Peyer's patch (tissue), 4 donors: ENCODE measurements at places on chromosomes 6 and 20. TPM values are rescaled to one million over a fixed set of nuclear protein-coding genes. Genes with fewer than 3 reads are reported as not detected.

GRCh38 chr6:157314705-157315321 lies 8.5 kb downstream of the TMEM242 start:
- DNase-seq = no peak

- DNase-seq = no peak
Measured at GRCh38 chr20:36984257-36984638, 32.7 kb upstream of the SAMHD1 start.

GRCh38 chr6:14571746-14572145 lies 454.2 kb downstream of the CD83 start:
- no peak for DNase-seq

CTCFL gene
- not detected for total RNA-seq

SAPCD1 gene
- 10.3 TPM for total RNA-seq

LY6G6D gene
- total RNA-seq = not detected

ZKSCAN8 gene
- 5.6 TPM for total RNA-seq

DNA sequence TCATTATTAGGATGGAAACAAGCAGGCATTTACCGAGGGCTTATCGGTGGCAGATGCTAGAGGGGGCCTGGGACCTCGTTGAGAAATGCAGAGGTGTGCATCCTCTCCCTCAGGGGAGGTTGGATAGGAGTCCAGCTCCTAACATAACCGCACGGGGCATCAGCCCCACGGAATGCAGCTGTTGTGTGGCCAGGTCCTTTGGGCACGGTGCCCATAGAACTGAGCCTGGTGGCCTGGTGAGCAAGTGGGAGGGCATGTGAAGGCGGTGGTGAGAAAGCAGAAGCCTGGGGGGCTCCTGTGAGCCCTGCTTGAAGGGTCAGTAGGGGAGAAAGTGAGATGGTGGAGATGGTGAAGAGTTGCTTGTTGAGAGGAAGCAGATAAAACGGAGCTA lies 143.7 kb downstream of the CDH26 start:
- no peak for DNase-seq

HLA-C gene
- 484 TPM for total RNA-seq

GRM1 gene
- total RNA-seq = not detected

PDYN gene
- total RNA-seq = not detected

BPIFB2 gene
- not detected for total RNA-seq

DNA sequence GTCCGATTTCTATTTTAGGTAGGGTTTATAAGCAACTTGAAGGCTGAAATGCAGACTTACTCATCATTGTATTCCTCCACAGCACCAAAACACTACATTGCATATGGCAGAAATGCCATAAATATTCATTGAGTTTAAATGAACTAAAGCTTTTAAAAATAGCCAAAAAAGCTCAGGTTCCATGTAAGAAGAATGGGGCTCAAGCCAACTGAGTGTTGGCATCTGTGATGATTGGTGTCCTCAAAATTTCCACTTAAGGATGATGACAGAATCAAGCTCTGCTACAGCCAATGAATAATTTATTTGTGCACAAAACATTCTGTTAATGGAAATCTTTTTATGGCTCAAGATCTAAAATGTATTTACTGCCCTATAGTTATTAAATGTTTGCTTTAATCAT lies 115.4 kb downstream of the HIVEP2 start:
- DNase-seq = no peak

DNA sequence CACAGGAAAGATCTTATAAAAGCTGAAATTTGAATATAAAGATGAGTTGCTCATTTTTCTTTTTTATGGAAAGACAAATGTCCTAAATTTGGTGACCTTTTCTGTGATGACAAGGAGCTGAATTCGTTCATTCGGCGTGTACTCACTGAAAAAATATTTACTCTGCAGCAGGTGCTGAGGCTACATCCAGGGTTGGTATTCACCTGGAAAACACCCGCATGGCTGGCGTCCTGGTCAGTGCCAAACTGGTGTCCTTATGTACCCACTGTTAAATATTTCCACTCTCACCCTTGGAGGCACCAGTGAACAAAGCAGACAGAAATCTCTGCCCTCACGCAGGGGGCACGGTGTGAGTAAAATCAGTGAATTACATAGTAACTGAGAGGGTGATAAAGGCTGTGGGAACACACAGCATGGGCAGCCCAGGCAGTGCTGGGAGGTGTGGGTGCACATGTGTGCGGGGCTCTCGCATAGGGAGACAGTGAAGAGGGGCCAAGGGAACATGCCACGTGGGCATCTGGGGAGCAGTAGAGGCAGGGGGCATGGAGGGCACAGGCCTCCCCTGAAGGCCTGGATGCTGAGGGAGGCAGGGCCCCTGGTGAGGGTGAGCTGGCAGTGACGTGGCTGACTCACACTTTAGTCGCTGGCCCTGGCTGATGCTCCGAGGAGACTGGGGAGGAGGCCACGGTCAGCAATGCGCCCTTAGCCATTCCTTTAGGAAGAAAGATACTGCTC lies 89.7 kb downstream of the INSM1 start:
- no peak for DNase-seq

GRCh38 chr6:123042401-123042800 lies 46.4 kb downstream of the CLVS2 start:
- no peak for DNase-seq

HCK gene
- total RNA-seq = 8.0 TPM

PAK5 gene
- total RNA-seq = not detected

GRCh38 chr6:32868257-32868788 lies 14.3 kb downstream of the PSMB9 start:
- DNase-seq = peak; percentile 82

DNA sequence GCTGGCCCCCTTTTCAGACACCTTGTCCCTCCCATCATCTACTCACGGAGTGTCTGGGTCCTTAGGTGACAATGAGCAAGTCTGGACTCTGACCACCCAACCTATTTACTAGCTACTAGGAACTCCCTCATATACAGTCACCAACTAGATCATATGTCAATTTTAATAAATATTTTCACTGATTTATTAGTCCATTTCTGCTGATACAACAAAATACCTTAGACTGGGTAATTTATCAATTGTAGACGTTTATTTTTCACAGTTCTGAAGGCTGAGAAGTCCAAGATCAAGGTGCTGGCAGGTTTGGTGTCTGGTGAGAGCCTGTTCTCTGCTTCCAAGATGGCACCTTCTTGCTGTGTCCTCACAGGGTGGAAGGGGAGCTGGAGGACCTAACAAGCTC lies 229.7 kb downstream of the PTPRT start:
- no peak for DNase-seq

HSPA1L gene
- total RNA-seq = 1.7 TPM

DNA sequence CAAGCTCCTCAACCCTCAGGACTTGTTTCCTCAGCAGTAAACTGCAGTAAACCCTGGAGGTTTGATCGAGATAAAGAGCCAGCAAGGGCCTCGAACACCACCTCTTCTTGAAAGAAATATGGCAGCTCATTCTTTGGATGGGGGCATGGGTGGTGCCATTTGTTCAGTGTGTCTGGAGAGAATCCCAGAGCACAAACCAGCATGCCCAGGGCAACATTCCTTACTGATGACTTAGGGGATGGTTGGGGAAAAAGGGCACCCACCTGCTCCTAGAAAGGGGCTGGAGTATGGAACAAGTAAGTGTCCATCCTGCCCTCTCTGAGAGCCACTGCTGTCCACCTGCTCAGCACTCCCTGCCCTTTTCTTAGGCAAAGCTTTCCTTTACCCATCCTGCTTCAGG lies 31.3 kb upstream of the ZFAND3 start:
- no peak for DNase-seq

- DNase-seq = no peak
Measured at GRCh38 chr6:32092760-32093497, 16.2 kb downstream of the TNXB start.

ZCCHC3 gene
- 17.3 TPM for total RNA-seq

DNA sequence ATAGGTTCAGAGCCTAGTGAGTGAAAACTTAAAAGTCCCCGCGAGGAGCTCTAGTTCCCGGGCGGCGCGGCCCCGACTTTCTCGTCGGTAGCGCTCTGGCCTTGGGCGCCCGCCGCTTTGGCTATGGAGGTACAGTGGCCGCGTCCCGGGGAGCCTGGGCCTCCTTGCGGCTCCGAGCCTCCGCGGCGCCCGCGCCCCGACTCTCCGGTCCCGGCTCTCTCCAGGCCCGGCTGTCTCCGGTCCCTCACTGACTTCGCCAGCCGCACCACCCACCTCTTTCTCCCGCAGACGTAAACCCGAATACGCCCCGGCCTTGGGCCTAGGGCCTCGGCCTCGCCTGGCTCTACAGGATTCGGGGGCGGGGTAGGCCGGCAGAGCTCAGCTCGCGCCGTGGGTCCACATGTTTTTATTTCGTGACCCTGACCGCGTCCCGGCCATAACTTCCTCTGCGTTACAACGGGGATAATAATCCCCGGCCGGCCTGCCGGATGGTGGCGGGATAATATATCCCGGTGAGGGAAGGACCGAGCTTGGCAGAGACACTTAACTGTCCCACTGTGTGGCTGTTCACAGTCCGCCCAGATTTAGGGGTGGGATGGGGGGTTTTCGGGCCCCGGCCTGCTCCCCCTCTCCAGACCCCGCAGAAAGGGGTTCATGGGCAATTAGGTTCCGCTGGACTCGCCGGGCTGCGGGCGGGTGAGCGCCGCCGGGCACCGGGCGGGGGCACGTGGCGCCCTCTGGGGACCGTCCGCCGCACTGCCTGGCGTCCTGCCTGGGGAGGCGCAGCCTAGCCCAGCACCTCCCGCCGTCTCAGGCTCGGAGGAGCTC lies 10.0 kb upstream of the TBX18 start:
- DNase-seq = no peak

- DNase-seq = no peak
Measured at GRCh38 chr20:56433880-56434255, 21.8 kb downstream of the CASS4 start.

- no peak for DNase-seq
Measured at GRCh38 chr6:80720824-80721223, 614.4 kb downstream of the BCKDHB start.

GRCh38 chr20:6942266-6942665 lies 174.8 kb downstream of the BMP2 start:
- no peak for DNase-seq

REM1 gene
- 1.4 TPM for total RNA-seq

DNA sequence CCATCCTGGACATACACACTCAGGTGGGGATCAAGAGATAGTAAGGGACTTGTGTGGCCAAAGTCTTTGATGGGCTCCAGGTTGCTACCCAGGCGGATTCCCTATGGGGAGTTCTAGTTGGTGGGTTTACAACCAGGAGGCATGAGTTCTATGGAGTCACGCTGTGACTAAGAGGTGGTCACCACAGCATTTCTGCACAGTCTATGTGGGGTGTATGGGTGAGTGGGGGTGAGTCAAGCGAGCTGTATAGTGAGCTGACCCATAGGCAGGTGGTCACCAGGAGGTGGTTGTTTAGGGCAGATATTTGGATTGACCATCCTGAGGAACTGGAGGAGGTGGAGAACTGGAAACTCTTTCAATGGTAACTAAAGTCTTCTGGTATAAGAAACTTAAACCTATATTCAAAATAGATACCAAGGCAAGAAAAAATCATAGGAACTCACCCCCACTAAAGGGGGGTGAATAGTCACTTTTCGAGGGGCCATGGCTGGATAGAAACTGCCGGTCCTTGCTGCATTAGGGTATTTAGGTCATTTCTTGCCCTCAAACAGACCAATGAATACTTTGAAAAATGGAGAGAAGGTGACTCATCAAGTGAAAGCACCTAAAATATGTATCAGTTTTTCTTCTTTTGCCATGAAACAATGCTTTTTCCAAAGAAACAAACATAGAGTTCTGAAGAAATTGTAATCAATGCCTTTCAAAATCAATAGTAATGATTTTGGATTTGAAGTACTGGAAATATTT lies 84.3 kb upstream of the NRN1 start:
- no peak for DNase-seq

GRCh38 chr6:29255530-29255929 lies 46.0 kb upstream of the OR14J1 start:
- DNase-seq = no peak

GRCh38 chr6:37316071-37316470 lies 37.7 kb upstream of the RNF8 start:
- no peak for DNase-seq

DNA sequence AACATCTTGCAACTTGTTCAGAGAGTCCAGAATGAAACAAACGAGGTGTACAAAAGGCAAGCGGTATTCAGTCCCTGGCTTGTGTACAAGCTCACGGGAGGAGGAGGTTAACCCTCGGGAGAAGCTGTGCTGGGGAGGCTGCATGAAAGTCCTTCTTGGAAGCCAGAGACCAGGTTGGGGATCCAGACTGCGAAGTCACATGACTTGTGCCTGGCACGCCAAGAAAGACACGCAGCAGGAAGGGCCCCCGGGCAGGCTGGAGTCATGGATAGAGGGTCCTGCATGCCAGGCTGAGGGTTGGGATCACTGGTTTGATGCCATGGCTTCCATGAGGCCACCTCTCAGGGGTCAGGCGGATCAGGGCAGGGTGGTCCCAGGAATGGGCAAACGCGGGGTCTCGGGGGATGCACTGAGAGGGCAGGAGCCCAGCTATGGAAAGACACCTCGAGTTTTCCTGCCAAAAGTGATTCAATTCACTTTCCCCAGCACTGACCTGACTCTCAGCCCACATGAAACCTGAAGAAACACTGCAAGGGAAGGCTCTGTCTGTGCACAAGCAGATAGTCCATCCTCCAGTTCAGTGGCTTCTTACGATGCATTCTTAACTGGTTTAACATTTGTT lies 79.4 kb downstream of the DLL1 start:
- DNase-seq = peak; percentile 36

- no peak for DNase-seq
Measured at GRCh38 chr6:19037607-19038006, 650.5 kb downstream of the RNF144B start.

GRCh38 chr6:166105341-166106075 lies 62.1 kb downstream of the TBXT start:
- no peak for DNase-seq

- DNase-seq = no peak
Measured at GRCh38 chr20:61424628-61425420, 172.8 kb downstream of the CDH4 start.

HELZ2 gene
- total RNA-seq = 36.1 TPM

GDAP1L1 gene
- not detected for total RNA-seq

GRCh38 chr20:17872434-17872833 lies 96.2 kb downstream of the SNX5 start:
- no peak for DNase-seq

MSH5 gene
- total RNA-seq = 21.4 TPM

DNA sequence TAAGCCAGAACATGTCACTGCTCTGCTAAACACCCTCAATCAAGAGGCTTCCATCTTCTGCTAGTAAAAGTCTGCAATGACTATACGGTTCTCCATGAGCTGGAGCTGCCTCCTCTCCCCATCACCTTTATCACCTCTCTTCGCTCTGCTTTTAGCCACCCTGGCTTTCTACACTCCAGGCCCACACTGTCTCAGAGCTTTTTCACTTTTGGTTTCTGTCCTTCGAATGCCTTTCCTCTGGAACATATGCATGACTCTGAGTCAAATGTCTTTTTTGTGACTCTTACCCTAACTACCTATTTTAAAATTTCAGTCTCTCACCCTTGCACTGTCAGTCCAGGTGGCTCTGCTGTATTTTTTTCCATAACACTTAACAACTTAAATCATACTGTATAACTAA lies 525.4 kb upstream of the RNF217 start:
- DNase-seq = no peak

GRCh38 chr6:158519300-158519699 lies 40.6 kb upstream of the TMEM181 start:
- DNase-seq = no peak
